ENCODE measurements at places on chromosomes 12 and 14.
A peak's percentile ranks its signal among the peaks of the same experiment; 100 is the strongest.

DNA sequence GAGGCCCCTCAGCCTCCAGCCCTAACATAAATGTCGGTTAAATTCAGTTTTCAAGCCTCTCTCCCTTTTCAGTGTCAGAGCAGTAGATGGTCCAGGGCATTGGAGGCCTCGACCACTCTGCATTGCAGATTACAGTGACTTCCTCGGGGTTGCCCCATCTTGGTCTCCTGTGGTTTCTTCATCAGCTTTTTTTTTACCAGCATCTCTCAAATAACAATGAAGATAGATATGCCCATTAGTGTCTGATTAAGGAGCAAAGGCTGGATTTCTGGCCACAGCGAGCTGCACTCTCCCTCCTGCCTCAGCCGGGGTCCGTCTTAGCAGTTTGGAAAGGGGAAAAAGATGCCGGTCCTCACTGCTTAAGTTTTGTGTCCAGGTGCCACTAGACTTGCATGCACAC lies 49.7 kb downstream of the C14orf132 start:
- H3K27me3 ChIP-seq, result no peaks in the 10 kb centered on the region
- no peaks in the 10 kb centered on the region for H3K36me3 ChIP-seq
- H3K4me3 ChIP-seq, result no peak overlapping the region
- no peak overlapping the region for H3K27ac ChIP-seq
- H3K4me1 ChIP-seq, result peaks cover 6% of the 10 kb centered on the region
- no peak for DNase-seq

- H3K27ac ChIP-seq, result no peak overlapping the region
- H3K36me3 ChIP-seq, result peaks cover 10% of the 10 kb centered on the region
- no peaks in the 10 kb centered on the region for H3K27me3 ChIP-seq
- H3K4me3 ChIP-seq, result no peak overlapping the region
- no peaks in the 10 kb centered on the region for H3K4me1 ChIP-seq
Measured at GRCh38 chr12:123659996-123660727, 10.8 kb upstream of the TCTN2 start.

GRCh38 chr12:6899427-6899826 lies 5.2 kb upstream of the LRRC23 start:
- no peak overlapping the region for H3K27ac ChIP-seq
- H3K4me1 ChIP-seq, result no peaks in the 10 kb centered on the region
- DNase-seq, result no peak
- H3K36me3 ChIP-seq, result no peaks in the 10 kb centered on the region
- H3K4me3 ChIP-seq, result no peak overlapping the region

GRCh38 chr12:89874146-89874545 lies 165.5 kb upstream of the ATP2B1 start:
- H3K4me1 ChIP-seq, result peaks cover 5% of the 10 kb centered on the region
- H3K36me3 ChIP-seq, result no peaks in the 10 kb centered on the region
- no peak overlapping the region for H3K4me3 ChIP-seq
- no peaks in the 10 kb centered on the region for H3K27me3 ChIP-seq
- peak overlapping the region; percentile 25 for H3K27ac ChIP-seq

DNA sequence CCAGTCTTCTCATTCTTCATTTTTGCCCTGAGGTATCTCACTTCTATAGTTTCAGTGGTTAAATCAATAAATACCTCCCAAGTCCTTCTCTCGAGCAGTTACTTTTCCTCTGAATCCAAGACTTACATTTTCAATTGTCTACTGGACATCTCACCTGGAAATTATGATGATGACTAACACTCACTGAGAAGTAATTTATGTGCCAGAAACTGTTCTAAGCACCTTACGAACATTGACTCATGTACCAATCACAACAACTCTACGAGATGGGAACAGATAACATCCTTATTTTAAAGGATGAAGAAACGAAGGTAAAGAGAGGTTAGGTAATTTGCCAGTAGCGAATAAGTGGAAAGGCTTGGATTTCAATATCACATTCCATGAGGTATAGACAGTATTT lies 94.1 kb downstream of the EML5 start:
- H3K27me3 ChIP-seq, result no peaks in the 10 kb centered on the region
- H3K36me3 ChIP-seq, result no peaks in the 10 kb centered on the region
- H3K4me3 ChIP-seq, result no peak overlapping the region
